ENCODE measurements at places on chromosomes 2 and 18.

GRCh38 chr2:190376591-190377245, 31.4 kb upstream of the MFSD6 start:
- DNase-seq = no peak

DNA sequence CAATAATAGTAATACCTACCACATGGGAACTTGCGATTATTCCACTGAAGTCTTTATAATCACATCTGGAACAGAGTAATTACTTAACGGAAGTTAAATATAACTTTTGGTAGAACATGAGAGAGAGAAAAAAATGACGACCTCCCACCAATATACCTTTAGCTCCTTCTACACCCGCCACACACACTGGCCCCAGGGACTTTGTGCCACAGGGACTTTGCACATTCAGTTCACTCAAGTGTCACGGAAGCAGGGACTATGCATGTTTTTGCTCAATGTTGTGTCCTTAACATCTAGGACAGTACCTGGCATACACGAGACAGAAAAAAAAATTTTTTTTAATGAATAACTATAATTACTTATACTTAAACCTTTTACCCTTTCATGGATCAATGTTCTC, 4.0 kb downstream of the GPR155 start:
- DNase-seq = no peak

DNA sequence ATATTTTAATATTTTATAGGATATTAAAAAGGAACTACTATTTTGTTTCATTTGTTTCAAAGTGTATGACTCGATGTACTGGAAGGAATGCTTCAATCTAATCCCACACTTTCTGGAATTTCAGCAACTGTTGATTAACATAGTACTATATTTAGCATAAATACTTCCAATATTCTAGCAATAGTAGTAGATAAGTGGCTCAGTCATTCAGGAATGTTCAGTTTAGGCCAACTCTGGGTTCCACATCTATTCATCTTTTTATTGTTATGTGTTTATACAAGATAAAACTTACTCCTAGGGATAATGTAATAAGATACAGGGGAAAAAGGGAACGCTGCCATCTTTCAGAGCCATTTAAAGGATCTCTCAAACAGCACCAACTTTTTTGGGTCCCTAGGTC, 22.3 kb upstream of the ORC2 start:
- peak; percentile 44 for DNase-seq

GRCh38 chr2:223123855-223124610, 72.0 kb downstream of the KCNE4 start:
- peak; percentile 30 for DNase-seq

DNA sequence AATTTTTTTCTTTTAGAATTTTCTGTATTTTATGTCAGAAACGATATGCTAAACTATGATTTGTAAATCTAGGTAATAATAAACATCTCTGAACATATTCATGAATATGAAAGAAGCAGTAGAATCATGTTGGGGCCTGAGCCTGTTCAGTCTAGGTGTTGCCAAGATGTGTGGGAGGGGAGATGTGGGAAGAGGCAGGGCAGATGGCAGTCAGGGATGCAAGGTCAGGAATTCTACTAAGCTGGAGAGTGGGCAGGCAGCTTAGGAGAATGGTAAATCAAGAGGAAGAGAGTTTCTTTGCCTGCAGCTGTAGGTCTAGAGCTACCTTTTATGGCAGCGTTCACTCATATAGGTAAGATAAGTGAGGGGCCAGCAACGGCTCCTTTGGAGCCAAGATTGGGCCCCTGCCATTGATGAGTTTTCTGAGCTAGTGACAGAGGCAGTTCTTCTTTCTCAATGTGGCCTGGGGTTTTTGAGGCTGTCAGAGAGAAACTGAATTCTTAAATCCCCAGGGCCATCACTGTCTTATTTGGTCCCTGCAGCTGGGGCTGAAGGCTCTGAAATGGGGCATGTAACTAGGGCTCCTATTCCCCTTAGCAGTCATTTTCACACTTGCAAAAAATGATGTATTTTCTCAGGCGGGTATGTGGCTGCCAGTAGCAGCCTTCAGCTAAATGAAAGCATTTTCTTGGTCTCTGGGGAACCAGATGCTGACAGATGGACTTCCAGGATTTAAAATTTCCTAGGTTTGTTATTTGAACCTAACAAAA, 232.8 kb downstream of the PIK3C3 start:
- no peak for DNase-seq

DNA sequence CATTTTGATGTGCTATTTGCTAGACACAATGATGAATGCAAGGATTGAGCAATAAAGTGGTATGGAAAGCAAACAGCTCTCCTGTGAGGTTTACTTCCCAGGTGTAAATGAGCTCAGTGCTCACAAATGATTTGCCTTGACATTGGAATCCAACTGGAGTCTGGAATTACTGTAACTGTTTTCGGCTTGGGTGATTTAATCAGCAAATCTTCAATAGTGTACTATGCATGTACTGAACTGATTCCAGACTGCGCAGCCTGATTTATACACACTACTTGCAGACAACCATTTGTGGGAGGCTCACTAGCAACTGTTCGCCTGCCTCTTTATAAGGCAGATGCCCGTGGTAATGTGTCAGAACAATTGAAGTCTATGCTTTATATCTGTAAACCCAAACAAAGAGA, 27.9 kb upstream of the SOX11 start:
- DNase-seq = no peak

DNA sequence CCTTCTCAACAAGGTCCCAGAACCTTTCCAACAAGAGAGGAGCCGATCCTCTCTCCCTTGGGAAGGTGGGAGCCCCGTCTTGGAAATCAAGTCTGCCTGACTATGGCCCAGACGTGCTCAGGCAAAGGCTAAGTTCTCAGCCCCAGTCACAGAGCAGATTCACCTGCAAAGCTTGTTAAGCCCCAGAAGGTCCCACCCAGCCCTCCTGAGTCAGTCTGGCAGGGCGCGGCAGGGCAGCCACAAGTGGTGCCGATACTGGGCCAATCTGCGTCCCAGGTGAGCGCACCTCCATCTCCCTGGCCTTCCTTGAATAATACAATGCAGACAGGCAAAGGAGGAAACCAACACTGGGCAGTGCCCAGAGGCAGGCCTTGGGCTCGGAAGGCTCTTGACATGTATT, 15.0 kb downstream of the CRACDL start:
- DNase-seq = no peak

GRCh38 chr2:195468771-195469170, 188.3 kb upstream of the SLC39A10 start:
- no peak for DNase-seq

DNA sequence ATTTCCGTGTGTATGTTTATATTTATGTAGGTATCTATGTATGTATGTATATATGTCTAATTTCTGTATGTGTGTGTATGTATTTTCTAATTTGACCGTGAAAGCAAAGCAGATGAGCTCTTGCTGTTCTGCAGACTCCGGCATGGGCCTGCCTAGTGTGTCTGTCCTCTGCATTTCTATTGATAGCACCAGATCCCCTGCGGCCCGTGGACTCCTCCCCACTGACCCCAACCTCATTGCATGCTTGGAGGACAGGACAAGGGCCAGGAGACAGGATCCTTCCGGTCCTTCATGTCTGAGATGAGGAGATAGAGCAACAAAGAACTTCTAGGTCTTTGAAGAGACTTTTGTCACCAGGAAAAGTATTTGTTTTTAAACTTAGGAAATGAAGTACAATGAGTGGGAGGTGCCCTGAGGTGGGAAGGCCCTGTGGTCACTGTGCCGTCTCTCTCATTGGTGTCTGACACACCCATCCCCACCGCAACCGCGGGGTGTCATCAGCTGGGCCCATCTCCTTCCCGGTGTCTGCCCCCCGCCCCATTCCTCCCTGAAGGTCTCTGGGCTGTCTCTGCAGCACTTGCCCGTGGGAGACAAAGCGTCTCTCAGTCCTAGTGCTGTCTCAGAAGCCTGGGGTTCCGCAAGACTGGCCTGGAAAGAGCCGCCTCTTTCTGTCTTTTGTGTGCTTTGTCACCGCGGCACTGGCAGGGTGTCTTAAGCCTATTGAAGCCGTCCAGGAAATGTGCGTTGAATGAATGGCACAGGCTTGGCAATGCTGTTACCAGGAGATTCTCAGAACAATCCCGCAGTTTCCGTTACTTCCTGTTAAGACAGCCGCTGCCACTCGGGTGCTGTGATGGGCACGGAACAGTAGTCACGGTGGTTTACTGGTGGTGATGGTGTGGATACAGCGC, 216.4 kb downstream of the AGAP1 start:
- no peak for DNase-seq

DNA sequence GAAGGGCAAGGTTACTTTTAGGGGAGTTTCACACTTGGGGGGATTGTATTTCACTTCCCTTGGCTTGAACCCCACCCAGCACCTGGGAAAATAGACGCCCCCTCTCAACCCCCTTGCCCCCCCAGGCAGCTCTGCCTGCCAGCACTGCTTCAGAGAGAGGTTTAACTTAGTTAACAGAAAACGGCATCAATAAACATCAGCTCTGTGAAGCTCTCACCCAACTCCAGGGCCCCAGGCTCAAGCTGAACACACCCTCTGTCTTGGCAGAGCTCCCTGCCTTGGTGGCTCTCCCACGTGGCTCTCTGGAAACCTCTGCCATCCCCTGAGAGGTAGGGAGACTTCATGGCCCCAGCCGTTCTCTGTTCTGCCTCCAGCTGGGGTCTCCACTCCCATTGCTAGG, 244.1 kb downstream of the ACKR3 start:
- no peak for DNase-seq

All from fibroblast of skin of left biceps (primary cell).